ENCODE measurements at places on chromosomes 1 and 21.

DNA sequence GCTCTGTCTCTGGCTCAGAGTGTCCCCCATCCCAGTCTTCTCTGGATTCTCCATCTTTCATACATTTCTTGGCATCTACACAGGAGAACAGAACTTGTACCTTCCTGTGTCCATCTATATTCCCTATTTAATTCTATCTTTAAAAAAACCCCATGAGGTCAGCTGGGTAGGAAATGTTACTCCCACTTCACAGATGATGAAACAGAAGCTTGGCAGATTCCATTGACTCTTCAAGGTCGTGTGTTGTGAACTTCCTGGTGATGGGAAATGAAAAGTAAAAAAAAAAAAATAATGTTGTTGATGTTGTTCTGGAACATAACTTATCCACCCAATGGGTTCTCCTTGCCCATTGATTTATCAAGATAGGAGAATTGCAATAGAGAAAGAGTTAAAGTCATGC lies 8.9 kb downstream of the CHI3L2 start:
- no peak for DNase-seq

- no peak for DNase-seq
Observed at GRCh38 chr1:17020502-17020901, 8.8 kb upstream of the ATP13A2 start.

- DNase-seq, result no peak
Observed at GRCh38 chr1:16938351-16939321, 16.9 kb downstream of the CROCC start.

DNA sequence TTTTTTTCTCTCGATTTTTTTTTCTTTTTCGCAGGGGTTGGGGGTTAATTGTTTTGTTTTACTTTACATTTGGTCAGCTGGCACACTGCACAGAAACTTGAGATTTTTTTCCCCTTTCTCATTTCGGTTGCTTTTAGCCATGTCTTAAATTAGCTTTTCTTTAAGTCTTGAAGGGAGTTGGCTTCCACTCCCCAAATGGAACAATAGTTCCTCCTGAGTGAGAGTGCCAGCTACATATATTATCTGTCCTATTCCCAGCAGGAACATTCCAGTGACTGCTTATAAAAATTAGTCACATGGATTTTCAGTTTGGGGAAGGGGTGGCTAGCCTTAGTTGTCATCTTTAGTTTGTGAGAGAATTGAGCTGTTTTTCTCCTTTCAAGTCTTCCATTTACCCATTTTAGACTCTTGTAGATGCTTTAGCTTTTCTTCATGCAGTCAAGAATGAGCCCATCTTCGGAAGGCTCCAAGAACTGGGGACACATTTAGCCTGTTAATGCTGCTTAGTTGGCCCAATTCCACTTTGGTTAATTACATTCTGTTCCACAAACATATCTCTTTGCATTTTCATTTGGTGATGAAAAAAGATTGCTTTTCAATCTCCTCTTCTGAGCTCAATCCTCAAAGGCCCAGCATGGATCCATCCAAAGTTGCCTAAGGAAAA lies 510.1 kb upstream of the CXADR start:
- DNase-seq, result no peak

DNA sequence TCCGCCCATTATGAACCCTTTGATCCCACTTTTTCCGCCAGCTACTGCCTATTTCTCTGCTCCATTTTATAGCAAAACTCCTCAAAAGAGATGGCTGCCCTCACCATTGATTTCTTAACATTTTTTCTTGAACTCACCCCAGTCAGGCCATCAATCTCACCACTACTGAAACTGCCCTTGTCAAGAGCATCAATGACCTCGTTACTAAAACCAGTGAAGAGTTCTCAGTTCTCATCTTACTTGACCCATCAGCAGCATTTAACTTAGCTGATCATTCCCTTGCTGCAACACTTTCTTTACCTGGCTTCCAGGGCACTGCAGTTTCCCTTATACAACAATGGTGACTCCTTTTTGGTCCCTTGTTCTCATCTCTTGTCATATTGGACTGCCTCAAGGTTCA lies 35.2 kb upstream of the FASLG start:
- DNase-seq, result no peak

GRCh38 chr1:101002551-101002950 lies 23.0 kb downstream of the DPH5 start:
- no peak for DNase-seq

DNA sequence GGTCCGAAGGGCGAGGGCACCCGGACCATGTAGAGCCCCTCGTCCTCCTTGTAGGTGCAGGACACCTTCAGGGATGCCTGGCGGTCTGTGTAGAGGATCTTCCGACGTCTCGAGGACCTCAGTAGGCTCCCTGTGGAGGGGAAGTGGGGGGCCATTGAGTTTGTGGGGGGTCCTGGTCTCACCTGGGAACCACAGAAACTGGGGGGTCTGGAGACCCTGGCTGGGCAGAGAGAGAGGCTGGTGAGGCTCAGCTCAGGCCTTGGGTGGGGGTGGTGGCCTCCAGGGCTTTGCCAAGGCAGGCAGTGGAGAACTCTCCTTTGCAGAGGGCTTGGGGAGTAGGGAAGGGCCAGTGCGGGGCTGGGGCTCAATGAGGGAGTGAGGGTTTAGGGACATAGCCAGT lies 19.0 kb downstream of the MYOM3 start:
- no peak for DNase-seq

DNA sequence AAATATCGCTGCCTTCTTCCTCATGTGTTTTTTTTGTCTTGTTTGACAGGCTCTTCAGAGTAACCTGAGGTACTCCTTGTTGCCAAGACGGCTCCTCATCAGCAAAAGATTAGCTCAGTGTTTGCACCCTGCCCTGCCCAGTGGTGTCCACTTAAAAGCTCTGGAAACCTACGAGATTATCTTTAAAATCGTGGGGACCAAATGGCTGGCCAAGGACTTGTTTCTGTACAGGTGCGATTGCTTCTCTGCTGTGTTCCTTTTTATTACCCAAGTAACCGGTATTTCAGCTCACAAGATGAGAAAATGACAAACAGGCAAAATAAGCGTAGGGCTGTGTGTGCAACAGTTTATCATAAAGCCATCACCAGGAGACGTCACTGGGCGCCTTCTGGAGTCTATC lies 42.4 kb downstream of the DOP1B start:
- DNase-seq, result no peak

DNA sequence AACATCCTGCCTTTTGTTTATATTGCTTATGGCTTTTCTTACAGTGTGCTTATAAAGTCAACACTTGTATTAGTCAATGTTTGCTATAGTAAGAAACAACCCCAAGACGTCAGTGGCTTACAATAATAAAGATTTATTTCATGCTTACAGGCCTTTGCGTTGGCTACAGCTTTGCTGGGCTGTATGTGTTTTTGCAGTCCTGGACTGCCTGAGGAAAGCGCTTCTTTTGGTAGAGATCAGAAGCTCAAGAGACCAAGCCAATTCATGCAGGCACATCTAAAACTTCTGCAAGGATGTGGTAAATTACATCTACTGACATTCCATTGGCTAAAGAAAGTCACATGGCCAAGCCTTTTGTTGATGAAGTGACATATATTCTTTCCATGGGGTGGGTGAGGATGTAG lies 17.5 kb upstream of the PRKAA2 start:
- DNase-seq, result no peak

GRCh38 chr1:183467687-183468086 lies 4.6 kb upstream of the SMG7 start:
- no peak for DNase-seq

Measured in NCI-H526 treated with DMSO at 0.1 percent for 48 hours (cell line).